ENCODE measurements at places on chromosomes 1 and 21.

- no peak for DNase-seq
Observed at GRCh38 chr1:71587961-71588360, 507.1 kb upstream of the ZRANB2 start.

- no peak for DNase-seq
Observed at GRCh38 chr21:42736646-42737350, 83.4 kb downstream of the PDE9A start.

GRCh38 chr1:159009287-159009686 is 420 bp upstream of the IFI16 start:
- no peak for DNase-seq

DNA sequence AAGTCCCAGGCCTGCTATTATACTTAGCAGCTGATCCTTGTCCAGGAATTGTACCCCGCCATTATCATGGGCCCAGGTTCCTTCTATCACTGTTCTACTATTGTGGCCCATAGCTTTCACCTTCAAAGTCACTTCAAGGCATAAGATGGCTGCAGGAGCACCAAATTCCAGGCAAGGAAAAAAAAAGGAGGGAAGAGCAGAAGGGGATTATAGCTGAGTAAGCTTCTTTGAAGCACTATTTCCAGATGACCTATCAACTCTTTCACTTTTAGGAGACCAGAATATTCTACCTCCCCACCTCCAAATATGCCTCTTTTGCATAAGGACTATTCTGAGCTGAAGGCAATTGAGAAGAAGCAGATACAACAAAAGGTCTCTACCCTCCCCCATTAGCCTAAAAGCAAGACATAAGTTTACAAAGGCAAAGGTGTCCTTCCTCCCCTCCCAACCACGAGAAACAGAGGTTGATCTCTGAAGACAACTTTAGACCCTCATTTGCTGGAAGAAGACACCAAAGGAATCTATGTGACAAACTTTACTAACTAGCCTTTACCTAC is 41.8 kb downstream of the PTAFR start:
- DNase-seq: no peak

DNA sequence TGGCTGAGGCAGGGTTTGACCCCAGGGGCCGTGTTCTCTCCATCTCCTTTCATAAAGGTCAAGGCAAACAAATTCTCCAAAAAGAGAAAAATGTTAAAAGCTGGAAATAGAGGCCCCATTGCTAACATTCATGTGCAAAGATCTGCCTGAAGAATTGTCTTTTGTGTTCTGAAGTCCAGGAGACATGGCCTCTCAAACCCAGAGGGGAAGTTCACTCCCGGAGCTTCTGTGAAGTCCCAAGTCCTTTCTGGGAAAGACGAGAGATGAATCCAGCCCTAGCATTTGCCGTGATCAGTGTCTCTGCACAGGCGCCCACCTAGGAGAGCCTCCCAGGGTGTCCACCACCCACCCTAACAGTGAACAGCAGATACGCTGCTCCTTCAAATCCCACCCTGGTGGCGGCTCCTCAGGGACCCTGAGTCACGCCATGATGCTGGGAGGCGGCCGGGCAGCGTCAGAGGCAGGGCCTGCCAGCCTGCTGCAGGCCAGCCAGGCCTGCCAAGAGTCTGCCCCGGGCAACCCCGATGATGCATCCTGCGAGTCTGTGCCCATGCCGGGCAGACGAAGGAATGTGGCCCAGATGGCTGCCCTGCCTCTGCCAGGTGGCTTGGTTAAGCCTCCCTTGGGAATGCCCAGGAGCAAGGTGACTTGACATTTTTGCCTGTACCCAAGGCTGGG is 5.2 kb upstream of the C2CD2 start:
- no peak for DNase-seq
